Esophagus squamous epithelium (tissue), 5 donors: ENCODE measurements at places on chromosomes 7 and 10. TPM values are rescaled to one million over a fixed set of nuclear protein-coding genes. Genes with fewer than 3 reads are reported as not detected.
A peak's percentile ranks its signal among the peaks of the same experiment; 100 is the strongest.

The NACAD gene
- 0.62 TPM for total RNA-seq

The IL6 gene
- total RNA-seq = 0.95 TPM

The GPR85 gene
- total RNA-seq = 0.31 TPM

DNA sequence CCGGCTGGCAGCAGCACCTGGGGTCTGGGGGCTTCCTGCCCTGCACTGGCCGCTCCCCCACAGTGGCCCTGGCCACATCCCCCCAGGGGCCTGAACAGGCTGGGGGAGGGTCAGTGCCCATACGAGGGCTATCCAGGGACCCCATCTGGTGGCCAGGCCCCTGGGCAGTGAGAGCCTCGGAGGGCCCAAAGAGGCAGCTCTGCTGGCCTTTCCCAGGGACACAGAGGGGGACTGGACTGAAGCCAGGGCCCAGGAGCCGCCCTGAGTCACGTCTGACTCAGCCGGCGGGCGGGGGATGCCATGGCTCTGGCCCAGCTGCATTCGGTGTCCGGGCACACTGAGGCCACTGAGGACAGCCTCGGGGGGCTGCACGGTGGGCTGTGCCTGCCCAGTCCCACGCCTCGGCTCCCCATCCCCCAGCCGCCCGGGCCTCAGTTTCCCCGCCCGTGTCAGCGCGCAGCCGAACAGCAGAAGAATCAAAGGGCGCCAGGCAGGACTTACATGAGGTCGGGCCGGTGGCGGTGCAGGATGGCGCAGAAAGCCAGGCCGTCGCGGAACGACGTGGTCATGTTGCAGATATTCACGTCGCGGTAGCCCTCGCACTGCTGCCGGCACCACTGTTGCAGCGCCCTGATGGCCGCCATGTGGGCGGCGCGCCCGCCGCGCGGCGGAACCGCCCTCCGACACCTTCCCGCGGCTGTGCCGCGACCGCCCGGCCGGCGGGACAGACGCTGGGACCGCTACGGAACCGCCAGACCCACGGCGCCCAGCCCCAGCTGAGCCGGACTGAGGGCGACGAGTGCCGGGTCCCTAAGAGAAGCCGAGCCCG, at the start of gene MICALL2:
MICALL2 (minus strand) TSS at position 788 of the 829 bp plus-strand sequence; CDS start at position 644, 144 bp downstream.
- peak within 1 kb of the TSS; percentile 91 for H3K27ac ChIP-seq
- H3K36me3 ChIP-seq = no peaks in the 10 kb centered on the region
- no peak for DNase-seq
- no peaks in the 10 kb centered on the region for H3K27me3 ChIP-seq
- peak within 1 kb of the TSS; percentile 77 for H3K4me3 ChIP-seq
- H3K4me1 ChIP-seq = peaks cover 95% of the 10 kb centered on the region

DNA sequence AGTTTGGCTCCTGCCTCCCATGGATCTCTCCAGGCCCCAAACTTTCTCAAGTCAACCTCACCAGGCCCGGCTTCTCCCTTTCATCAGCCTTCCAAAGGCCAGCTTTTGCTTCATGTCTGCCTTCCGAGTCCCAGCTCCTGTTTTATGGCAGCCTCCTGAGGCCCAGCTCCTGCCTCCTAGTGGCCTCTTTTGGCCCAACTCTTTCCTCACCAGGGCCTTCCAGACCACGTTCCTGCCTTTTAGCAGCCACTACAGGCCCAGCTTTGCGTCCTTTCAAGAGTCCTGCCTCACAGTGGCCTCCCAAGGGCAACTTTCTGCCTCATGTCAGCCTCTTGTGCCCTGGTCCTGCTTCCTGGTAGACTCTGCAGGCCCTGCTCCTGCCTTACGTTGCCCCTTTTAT, 15.3 kb upstream of the TMEM248 start:
- DNase-seq = no peak
- no peak overlapping the region for H3K27ac ChIP-seq
- H3K27me3 ChIP-seq = no peaks in the 10 kb centered on the region
- H3K4me1 ChIP-seq = no peaks in the 10 kb centered on the region

DNA sequence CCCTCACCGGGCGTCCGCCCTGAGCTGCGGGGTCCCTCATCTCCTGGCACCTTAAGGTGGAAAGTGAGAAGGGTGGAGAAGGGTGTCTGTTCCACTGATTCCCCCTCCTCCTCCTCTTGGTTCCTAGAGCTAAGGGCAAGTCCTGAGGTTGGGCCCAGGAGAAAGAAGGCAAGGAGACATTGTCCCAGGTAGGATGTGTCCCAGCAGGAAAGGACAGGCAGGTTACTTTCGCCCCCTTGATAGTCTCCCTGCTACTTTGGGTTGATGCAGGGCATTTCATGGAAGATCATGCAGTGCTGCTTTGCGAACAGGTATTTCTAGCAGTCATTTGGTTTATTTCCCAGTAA, 582 bp downstream of the STEAP2 start:
- peak overlapping the region; percentile 87 for H3K27ac ChIP-seq
- peaks cover 5% of the 10 kb centered on the region for H3K4me1 ChIP-seq
- peaks cover 17% of the 10 kb centered on the region for H3K27me3 ChIP-seq
- H3K4me3 ChIP-seq = peak overlapping the region; percentile 81

- no peaks in the 10 kb centered on the region for H3K27me3 ChIP-seq
- H3K36me3 ChIP-seq = no peaks in the 10 kb centered on the region
- H3K27ac ChIP-seq = no peak overlapping the region
- DNase-seq = no peak
- no peak overlapping the region for H3K4me3 ChIP-seq
Measured at GRCh38 chr7:152016947-152017346, 8.5 kb upstream of the GALNT11 start.

DNA sequence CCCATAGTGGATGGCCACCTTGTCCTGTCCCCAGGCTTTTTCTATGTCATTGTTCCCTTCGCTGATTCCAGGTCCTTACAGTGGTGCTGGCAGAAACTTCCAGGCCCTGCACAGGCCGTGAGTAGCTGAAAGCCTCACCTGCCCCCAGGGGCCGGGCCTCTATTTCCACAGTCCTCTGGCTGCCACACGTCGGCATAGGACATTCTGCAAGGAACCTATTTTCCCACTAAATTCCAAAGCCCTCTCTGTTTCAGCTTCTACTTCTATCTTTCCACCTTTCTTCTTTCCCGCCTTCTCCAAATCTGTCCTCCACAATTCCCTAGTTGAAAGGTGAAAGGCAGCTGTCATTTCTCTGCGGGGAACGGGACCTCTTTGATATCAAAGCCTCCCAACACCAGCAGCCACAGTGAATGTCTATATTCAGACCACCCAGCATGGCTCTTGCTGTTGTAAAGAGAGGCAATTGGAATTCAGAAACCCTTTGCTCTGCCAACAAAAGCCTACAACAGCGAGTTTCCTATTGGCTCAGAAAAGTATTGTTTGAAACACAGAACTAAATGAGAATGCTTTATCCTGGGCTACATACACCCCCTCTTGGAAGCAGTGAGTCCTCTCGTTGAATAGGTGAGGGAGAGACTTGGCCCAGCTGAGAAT, 607.7 kb downstream of the GALNT17 start:
- no peaks in the 10 kb centered on the region for H3K4me1 ChIP-seq
- no peak overlapping the region for H3K27ac ChIP-seq
- H3K36me3 ChIP-seq = no peaks in the 10 kb centered on the region
- no peak overlapping the region for H3K4me3 ChIP-seq
- no peak for DNase-seq

The COMMD3 gene
- total RNA-seq = 14.9 TPM

DNA sequence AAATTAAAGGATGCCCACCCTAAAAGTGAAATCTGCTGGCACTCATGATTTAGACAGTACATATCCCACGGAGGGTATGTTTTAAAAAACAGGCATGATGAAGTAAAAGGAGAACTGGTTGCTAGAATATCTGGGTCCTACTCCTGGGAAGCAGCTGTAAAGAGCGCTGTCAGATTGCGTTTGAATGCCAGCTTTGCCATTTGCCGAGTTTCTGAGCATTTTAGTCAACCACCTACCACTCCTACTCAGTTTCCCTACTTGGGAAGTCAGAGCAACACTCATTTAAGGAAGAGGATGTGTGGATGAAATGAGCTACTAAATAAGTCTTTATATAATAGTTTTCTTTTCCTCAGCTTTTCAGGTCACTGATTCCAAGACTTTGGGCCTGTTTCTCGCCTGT, 1.1 kb upstream of the UMAD1 start:
- H3K27ac ChIP-seq = peak overlapping the region; percentile 93
- peaks cover 14% of the 10 kb centered on the region for H3K4me1 ChIP-seq
- no peaks in the 10 kb centered on the region for H3K27me3 ChIP-seq
- peak overlapping the region; percentile 55 for H3K4me3 ChIP-seq
- H3K36me3 ChIP-seq = no peaks in the 10 kb centered on the region

- DNase-seq = no peak
- no peaks in the 10 kb centered on the region for H3K36me3 ChIP-seq
- peaks cover 2% of the 10 kb centered on the region for H3K4me1 ChIP-seq
- no peaks in the 10 kb centered on the region for H3K27me3 ChIP-seq
- no peak overlapping the region for H3K27ac ChIP-seq
Measured at GRCh38 chr10:33930079-33930478, 595.6 kb upstream of the NRP1 start.

The MINPP1 gene
- total RNA-seq = 4.9 TPM

- DNase-seq = no peak
- H3K27ac ChIP-seq = no peak overlapping the region
- H3K4me1 ChIP-seq = no peaks in the 10 kb centered on the region
- H3K36me3 ChIP-seq = no peaks in the 10 kb centered on the region
- H3K4me3 ChIP-seq = no peak overlapping the region
Measured at GRCh38 chr10:70962686-70963085, 74.3 kb upstream of the PCBD1 start.

The C10orf143 gene
- total RNA-seq = 0.53 TPM

The OR9A2 gene
- not detected for total RNA-seq

DNA sequence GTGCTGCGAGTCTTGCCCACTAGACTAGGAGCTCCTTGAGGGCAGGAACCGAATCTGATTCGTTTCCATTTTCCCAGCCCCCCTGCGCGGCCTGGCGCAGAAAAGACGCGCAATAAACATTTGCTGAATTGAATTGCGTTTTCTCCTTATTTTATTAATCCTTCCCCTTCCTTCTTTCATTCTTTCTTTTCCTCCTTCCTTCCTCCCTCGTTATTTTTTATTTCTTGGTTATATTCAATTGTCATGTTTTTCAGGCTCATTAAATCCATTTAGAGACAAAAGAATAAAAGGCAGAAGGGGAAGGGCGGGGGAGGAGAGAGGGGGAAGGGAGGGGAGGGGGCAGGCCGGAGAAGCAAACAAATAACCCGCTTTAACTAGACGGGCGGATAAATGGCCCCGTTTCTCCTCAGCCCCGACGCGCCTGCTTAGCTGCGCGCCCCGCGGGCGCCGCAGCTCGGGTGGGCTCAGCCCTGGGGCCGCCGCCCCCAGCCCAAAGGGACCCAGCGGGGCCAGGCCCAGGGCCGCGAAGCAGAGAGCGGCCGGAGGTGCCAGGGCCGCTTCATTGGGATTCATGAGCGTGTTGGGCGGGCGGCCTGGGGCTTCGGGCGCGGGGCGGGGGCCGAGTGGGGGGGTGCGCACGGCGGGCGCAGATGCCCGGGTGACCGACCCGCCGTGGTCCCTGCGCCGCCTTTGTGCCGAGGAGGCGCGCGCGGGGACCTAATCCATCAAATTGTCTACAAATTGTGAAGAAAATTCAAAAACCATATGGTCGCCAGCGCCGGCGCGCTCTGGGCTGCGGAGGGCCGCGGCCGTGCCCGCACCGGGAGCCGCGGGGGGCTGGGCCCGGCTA, 5.0 kb downstream of the LBX1 start:
- H3K36me3 ChIP-seq = no peaks in the 10 kb centered on the region
- H3K4me1 ChIP-seq = peaks cover 85% of the 10 kb centered on the region
- peaks cover 74% of the 10 kb centered on the region for H3K27me3 ChIP-seq
- DNase-seq = no peak

The ZNF727 gene
- 2.1 TPM for total RNA-seq

GRCh38 chr7:126768836-126769235, 483.9 kb downstream of the GRM8 start:
- H3K36me3 ChIP-seq = no peaks in the 10 kb centered on the region
- no peak for DNase-seq
- H3K27me3 ChIP-seq = no peaks in the 10 kb centered on the region

GRCh38 chr7:87413951-87414793, 61.3 kb downstream of the ABCB4 start:
- no peaks in the 10 kb centered on the region for H3K27me3 ChIP-seq
- H3K27ac ChIP-seq = peak overlapping the region; percentile 55
- no peak for DNase-seq
- no peak overlapping the region for H3K4me3 ChIP-seq
- H3K36me3 ChIP-seq = no peaks in the 10 kb centered on the region

DNA sequence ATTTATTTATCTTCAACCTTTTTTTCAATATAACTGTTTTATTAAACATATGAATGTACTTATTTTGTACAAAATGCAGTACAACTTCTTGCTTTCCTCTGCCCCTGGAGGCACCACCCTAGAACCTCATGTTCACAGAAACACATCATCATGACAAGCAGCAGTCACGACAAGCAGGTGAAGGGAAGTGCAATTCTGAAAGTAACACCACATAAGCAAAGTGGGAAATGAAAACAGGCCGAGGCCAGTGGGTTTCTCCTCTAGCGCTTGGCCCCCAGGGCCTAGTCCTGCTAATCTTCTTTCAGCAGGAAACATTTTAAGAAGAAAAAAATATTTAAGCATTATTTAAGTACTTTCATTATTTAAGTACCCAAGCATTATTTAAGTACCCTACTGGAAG, 598.1 kb downstream of the SH2D4B start:
- no peaks in the 10 kb centered on the region for H3K36me3 ChIP-seq
- no peak for DNase-seq
- no peak overlapping the region for H3K4me3 ChIP-seq
- no peaks in the 10 kb centered on the region for H3K27me3 ChIP-seq
- no peak overlapping the region for H3K27ac ChIP-seq
- no peaks in the 10 kb centered on the region for H3K4me1 ChIP-seq

DNA sequence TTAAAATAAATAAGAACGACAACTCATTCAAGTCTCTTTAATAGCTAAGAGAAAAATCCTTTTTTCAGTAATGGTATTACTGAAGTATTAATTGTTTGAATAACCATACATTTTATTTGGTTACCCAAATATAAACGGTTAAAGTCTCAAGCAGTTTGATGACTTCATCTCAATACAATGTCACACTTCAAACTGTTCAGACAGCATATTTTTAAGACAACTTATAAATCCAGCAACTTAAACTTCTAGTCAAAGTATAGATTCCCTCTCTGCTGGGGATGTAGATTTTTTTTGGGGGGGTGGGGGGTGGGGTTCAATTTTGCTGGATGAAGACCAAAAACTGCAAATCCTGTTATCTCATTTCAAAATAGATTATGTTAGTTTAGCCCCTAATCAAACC, 42.0 kb downstream of the GNA12 start:
- H3K27me3 ChIP-seq = no peaks in the 10 kb centered on the region
- no peaks in the 10 kb centered on the region for H3K4me1 ChIP-seq
- H3K27ac ChIP-seq = no peak overlapping the region
- H3K36me3 ChIP-seq = no peaks in the 10 kb centered on the region
- H3K4me3 ChIP-seq = no peak overlapping the region

GRCh38 chr10:120436439-120437112, 20.5 kb upstream of the PLPP4 start:
- peaks cover 12% of the 10 kb centered on the region for H3K27me3 ChIP-seq
- DNase-seq = no peak
- H3K36me3 ChIP-seq = no peaks in the 10 kb centered on the region
- H3K27ac ChIP-seq = no peak overlapping the region
- H3K4me1 ChIP-seq = no peaks in the 10 kb centered on the region

DNA sequence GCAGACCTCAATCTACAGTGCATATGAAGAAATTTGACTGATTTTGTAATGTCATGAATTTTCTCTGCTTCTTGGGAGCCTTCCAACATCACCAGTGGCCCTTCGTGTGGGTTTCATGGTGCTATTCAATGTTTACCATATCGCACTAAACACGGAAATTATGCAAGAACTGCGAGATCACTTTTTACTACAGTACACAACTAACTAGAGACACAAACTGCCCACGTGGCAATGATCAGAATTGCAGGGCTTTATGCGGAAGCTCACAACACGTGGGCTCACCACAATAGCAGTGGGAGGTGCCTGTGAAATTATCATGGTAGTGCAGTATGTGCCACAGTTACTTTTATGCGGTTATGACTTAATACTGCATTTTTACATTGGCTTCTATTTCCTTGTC, 449.7 kb upstream of the KLF6 start:
- H3K27me3 ChIP-seq = no peaks in the 10 kb centered on the region
- no peak overlapping the region for H3K27ac ChIP-seq
- H3K4me1 ChIP-seq = no peaks in the 10 kb centered on the region
- H3K36me3 ChIP-seq = no peaks in the 10 kb centered on the region
- DNase-seq = no peak
- no peak overlapping the region for H3K4me3 ChIP-seq
